ENCODE measurements at places on chromosomes 3 and 15.

DNA sequence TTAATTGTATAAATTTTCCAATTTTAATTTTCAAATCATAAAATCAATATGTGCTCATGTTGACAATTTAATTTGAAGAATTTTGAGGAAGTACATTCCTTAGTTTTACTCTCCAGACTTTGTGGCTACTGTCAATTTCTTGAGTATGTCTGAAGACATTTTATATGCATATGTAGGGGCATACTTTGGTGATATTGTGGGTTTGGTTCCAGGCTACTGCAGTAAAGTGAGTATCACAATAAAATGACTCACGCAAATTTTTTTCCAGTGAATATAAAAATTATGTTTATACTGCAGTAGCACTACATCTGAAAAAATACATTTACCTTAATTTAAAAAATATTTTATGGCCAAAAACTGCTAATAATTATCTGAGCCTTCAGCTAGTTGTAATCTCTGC, 123.2 kb upstream of the PLCL2 start:
- DNase-seq: no peak

DNA sequence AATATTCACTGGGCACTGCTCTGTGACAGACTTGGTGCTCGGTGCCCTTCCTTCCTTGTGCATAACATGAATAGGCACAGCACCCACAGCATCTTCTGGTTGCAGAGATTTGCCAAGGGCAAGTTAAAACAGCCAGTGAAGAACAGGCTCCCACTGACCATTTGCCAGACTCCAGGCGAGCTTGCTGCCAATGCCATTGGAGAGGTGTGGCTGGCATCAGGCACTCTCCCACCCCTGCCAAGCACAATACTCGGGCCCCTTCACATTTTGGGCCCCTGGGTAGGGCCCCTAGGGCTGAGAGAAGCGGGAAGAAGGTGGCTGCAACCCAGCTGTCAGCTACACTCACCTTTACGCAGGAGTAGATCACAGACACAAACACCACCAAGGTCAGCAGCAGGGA, 112.1 kb downstream of the SEC22A start:
- no peak for DNase-seq

DNA sequence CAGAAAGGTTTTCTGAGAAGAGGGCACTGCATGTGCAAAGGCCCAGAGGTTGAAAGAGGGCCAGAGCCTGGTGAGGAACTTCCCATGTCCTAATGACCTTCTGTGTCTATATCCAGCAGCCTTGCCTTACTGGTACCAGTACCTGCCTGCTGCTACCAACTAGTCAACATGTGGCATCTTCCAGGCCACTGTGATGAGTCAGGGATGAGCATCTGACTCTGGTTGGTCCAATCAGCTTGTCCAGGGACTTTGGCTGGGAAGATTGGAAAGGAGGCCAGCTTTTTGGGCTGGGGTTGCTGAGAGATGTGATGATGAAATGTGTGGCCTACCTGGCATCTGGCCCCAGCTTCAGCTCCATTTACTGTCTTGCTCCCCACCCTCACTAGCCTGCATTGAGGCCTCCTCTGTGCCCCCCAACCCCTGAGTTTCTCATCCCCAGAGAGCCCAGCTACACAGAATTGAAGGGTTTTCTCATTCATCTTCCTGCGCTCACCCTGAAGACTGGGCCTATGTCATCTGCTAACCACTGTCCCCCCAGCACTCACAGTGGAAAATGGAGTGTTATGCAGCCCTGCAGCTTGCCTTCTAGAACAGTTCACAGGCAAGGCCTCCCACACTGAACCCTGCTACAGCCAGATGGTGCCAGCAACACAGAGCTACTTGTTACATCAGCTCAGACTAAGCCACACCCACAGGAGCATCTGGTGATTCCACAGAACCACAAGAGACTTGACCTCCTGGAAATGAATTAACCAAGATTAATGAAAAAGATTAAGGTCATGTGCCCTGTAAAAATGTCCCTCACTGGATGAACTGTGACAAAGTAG, 1.3 kb upstream of the TWF2 start:
- DNase-seq: peak; percentile 76

GRCh38 chr3:38030126-38031021, 932 bp upstream of the PLCD1 start:
- DNase-seq: no peak

- DNase-seq: peak; percentile 14
Observed at GRCh38 chr15:86610038-86610437, 530.4 kb downstream of the AGBL1 start.

GRCh38 chr3:54670201-54671000, 257.5 kb downstream of the LRTM1 start:
- no peak for DNase-seq

DNA sequence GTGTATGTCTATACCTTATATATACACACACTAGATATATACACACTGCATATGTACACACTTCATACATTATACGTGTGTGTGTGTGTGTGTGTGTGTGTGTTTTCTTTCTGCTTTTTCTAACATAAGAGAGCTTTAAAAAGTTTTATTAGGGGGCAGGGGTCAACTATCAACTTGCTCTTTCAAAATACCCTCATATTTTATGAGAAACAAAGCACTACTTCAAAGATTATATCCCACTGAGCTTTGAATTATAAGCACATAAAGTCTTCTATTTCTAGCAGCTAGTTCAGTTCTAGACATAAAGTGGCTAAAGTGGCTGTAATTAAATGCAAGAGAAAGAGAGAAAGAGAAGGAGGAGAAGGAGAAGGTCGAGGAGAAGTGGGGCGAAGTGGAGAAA, 1361.3 kb downstream of the ZPLD1 start:
- DNase-seq: no peak

DNA sequence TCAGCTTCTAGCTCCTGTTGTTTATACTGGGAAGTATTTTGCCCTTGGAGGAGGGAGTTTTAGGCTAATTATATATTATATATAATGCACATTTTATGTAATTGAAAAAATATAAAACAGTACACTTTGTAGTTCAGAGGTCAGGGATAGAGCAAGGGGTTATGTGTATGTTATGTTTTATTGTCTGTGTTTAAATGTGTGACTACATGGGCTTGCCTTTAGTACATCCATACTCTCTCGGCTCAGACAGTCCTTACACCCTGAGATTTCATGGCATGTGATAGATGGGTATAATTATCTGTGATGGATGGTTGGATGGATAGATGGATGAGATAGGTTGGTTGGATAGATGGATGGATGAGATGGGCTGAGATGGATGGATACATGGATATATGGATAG, 17.4 kb upstream of the ST3GAL6 start:
- no peak for DNase-seq

GRCh38 chr3:14503706-14504065, 36.5 kb downstream of the GRIP2 start:
- no peak for DNase-seq

- DNase-seq: no peak
Observed at GRCh38 chr3:66904831-66905493, 93.1 kb upstream of the KBTBD8 start.

- no peak for DNase-seq
Observed at GRCh38 chr3:182244222-182244971, 532.7 kb downstream of the SOX2 start.

- DNase-seq: no peak
Observed at GRCh38 chr3:191342411-191342810, 12.1 kb upstream of the UTS2B start.

DNA sequence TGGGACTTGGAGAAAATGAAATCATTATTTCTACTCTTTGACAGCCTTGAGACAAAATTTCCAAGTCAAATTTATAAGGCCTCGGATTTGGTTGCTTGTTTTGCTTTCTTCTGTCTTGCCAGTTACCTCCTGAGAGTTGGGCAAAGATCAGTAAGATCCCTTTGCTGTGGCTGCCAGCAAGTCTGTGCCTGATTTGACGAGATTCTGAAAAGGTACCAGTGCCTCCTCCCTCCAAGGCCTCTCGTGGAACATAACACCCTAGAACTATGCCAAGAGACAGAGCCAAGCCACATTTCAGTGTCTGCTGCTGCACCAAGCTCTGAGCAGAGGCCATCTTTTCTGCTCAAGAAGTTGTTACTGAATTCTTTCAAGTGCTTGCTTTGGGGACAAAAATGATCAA, 61.0 kb downstream of the GTPBP8 start:
- no peak for DNase-seq

DNA sequence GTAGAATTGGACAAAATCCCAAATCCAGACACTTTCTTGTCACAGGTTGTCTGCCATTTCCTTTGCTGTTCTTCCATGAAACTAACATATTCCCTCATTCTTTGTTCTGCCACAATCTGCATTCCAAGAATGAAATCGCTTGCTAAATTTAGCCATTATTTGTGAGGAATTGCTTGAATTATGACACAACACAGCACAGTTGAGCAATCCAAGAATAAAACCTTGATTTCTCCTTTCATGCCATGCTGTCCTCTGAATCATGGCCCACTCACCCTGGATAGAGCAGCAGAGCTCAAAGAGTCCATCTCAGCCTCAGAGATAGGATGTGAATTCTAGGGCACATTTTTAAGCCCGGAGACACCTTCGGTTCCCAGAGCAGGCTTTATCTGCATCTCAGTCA, 35.2 kb upstream of the GREM1 start:
- no peak for DNase-seq

GRCh38 chr3:4772171-4772804, 206.9 kb upstream of the BHLHE40 start:
- no peak for DNase-seq

DNA sequence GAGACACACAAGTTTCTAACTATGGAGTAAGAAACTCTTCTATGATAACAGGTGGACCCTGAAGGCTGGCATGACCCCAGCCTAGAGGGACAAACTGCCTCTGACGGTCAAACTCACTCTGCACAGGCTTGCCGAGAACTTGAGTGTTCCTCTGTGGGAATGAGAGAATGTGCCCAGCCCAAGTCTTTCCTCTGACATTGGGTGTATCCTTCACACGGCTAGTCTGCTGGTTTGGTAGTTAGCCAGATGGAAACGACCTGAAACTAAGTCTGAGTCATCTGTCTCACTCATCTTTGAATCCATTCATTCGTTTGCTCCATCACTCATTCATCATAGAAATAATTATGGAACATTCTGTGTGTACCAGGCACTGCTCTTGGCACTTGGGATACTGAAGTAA, 198.4 kb downstream of the ATP10A start:
- DNase-seq: no peak

GRCh38 chr3:187798531-187799530, 53.6 kb upstream of the BCL6 start:
- peak; percentile 54 for DNase-seq

GRCh38 chr15:39788800-39789565, 6.3 kb upstream of the FSIP1 start:
- DNase-seq: no peak

GRCh38 chr3:129467932-129468331, 27.9 kb downstream of the IFT122 start:
- no peak for DNase-seq

DNA sequence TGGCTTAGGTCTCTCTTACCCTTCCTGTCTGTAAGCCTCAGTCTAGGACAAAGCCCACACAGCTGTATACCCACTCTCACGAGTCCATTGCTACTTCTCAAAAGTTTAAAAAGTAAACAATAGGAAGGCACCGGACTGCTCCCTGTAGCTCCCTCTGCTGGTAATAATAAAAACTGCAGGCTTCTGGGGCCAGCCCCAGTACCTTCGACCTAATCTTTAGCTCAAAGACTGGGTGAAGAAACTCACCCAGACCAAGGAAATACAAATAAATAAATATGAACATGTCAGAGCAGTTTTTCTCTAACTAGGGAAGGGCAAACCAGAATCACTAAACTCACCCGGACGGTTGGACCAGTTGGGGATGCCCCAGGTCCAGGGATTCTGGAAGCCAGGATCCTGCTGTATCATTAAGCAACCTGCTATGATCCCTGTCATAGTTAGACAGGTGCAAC, 5.0 kb downstream of the FAM219B start:
- peak; percentile 73 for DNase-seq

DNA sequence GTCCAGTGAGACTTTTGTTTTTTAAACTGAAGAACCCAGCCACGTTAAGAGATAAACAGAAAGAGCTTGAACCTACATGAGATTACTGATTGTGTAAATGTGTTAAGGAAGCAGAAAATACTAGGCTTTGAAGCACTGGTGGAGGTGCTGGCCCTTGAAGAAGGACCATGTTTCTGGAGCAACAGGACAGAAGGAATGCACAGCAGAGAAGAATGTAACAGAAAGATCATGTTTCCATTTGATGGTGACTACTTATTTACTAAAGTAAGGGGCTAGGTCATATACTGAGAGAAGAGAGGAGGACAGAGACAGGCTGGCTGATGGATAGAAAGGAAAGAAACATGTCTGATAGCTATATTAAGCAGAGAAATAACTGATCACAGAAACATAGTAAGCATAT, 88.8 kb downstream of the CLASP2 start:
- DNase-seq: no peak

- no peak for DNase-seq
Observed at GRCh38 chr3:134430950-134431445, 54.8 kb downstream of the ANAPC13 start.

DNA sequence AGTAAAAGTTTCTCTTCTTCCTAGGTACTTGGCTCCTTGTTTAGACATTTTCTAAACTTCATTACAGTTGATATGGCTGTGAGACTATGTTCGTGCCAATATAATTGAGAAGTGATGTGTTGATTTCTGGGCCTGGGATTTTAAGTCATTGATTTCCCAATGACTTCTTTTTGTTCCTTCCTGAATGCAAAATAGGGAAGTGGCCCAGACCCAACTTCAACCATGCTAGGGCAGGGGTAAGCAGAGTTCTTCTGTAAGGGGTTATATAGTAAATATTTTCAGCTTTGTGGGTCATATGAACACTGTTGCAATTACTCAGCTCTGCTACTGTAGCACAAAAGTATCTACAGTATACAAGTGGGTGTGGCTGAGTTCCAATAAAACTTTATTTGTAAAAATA, 320.1 kb upstream of the WNT5A start:
- DNase-seq: no peak

DNA sequence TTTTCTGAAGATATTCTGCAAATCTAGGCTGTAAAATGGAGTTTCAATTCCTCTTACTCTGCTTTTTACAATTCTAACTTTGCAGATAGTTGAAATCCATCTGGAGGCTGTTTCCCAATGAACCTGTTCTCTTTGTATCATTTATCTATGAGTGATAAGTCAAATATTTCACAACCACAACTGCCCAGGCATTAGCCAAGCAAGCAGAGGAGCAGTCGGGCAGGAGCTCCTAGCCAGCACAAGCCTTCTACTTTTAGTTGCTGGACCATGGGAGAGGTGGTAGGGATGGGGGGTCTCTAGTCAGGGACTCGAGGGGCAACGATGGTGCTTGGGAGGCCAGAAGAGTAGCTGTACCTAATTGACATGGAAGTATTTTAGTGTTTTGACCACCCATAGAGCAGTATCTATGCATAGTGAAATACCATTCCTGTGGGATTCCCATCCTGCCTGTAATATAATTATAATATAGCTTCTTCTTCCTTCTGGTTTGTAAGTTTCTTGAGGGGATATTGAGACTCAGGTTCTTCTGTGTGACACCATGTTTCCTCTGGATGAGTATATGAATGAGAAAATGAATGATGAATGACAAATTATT, 353.5 kb upstream of the IL12A start:
- no peak for DNase-seq

- DNase-seq: no peak
Observed at GRCh38 chr3:66692042-66692765, 191.4 kb upstream of the LRIG1 start.

GRCh38 chr3:77313843-77314242, 273.9 kb downstream of the ROBO2 start:
- DNase-seq: no peak

GRCh38 chr15:29925227-29926082, 103.2 kb upstream of the TJP1 start:
- peak; percentile 43 for DNase-seq

Measured in activated T-cell treated with anti-CD3 and anti-CD28 coated beads, Interleukin-2, amount 50 U/mL, for 72 hours (primary cell).